ENCODE measurements at places on chromosomes 16 and 17.

- peaks cover 11% of the 10 kb centered on the region for H3K4me1 ChIP-seq
- H3K27ac ChIP-seq: no peak overlapping the region
- H3K36me3 ChIP-seq: peaks cover 3% of the 10 kb centered on the region
These were observed 5.0 kb downstream of the LITAF start for GRCh38 chr16:11581678-11582077.

GRCh38 chr16:48350736-48351135 lies 34.5 kb downstream of the SIAH1 start:
- H3K4me3 ChIP-seq: no peak overlapping the region
- no peak for DNase-seq
- no peak overlapping the region for H3K27ac ChIP-seq
- no peaks in the 10 kb centered on the region for H3K4me1 ChIP-seq
- H3K36me3 ChIP-seq: no peaks in the 10 kb centered on the region

GRCh38 chr16:12159028-12159427 lies 182.5 kb downstream of the SNX29 start:
- no peaks in the 10 kb centered on the region for H3K4me1 ChIP-seq
- H3K27me3 ChIP-seq: no peaks in the 10 kb centered on the region
- no peaks in the 10 kb centered on the region for H3K36me3 ChIP-seq
- H3K27ac ChIP-seq: no peak overlapping the region

GRCh38 chr16:23339787-23340186 lies 37.7 kb downstream of the SCNN1B start:
- no peak overlapping the region for H3K4me3 ChIP-seq
- DNase-seq: no peak

- no peaks in the 10 kb centered on the region for H3K27me3 ChIP-seq
- H3K4me3 ChIP-seq: no peak overlapping the region
- H3K27ac ChIP-seq: no peak overlapping the region
- no peak for DNase-seq
- no peaks in the 10 kb centered on the region for H3K36me3 ChIP-seq
- no peaks in the 10 kb centered on the region for H3K4me1 ChIP-seq
These were observed 62.8 kb downstream of the GRB7 start for GRCh38 chr17:39800540-39800939.

DNA sequence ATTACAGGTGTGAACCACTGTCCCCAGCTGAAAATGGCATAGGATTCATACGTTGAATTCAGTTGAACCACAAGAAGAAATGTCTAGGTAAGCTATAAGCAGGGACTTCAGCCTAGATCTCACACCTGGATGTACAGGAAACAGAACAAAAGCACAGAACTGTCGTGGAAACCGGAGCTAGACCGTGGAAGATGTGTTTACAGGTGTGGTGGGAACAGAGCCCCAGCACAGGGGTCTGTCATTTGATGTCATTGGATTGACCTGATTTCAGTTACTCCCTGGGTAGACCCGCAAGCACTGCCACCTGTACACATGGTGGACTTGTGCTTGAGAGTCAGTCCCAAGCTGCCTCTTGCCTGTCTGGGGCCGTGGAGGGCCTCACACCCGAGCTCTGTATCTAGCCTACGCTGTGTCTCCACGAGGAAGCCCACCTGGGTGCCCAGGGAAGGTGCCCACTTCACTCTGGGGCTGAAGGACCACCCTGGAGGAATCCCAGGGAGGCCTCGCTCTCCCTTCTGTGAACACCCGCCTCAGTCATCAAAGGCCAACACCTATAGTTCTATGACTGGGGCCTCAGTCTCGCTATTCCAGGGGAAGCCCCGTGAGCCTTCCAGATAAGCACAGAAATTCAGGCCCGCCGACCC lies 32.2 kb upstream of the MLKL start:
- no peak overlapping the region for H3K4me3 ChIP-seq
- no peak for DNase-seq
- no peaks in the 10 kb centered on the region for H3K36me3 ChIP-seq
- peaks cover 22% of the 10 kb centered on the region for H3K4me1 ChIP-seq

DNA sequence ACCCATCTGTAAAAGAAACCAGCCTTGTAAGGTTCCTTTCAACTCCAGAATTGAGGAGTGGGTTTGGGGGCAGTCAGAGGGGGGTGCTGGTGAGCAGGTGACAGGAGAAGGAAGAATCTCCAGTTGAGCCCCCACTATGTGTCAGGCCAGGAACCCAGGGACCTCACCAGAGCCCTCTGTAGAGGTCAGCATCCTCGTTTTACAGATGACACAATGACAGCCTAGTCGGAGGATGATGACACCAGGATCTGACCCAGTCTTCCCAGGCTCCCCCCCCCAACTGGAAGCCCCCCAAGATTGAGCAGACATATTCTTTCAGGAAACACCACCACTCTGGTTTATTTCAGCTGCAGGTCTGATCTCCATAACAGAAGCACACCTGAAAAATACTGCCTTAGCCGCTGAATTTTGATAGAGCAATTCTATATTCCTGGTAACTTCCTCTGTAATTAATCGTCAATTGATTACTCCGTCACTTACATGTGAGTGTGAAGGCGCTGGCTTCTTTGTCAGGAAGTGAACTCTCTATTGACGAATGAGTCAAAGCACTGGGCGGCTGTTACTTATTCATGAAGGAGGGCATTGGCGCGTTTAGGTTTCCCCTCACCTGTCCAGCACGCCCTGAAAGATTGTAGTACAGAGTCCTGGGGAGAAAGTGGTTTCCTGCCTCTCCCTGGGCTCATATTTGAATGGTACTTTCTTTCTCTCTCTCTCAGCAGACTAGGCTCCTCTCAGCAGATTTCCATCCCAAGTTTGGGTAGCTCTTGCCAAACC lies 21.2 kb downstream of the SOCS3 start:
- no peak overlapping the region for H3K4me3 ChIP-seq
- peaks cover 10% of the 10 kb centered on the region for H3K4me1 ChIP-seq
- H3K27ac ChIP-seq: no peak overlapping the region
- DNase-seq: no peak
- H3K36me3 ChIP-seq: no peaks in the 10 kb centered on the region

DNA sequence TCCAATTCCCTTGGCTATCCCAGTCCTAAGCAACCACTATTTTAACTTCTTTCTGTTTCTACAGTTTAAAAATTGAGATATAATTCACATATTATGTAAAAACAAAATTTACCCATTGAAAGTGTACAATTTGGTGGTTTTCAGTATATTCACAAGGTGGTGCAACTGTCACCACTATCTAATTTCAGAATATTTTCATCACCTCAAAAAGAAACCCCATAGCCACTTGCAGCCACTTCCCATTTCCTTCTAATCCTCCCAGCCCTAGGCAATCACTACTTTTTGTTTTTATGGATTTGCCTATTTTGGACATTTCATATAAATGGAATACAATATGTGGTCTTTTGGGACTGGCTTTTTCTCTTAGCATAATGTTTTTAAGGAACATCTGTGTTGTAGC lies 36.1 kb upstream of the NACA2 start:
- H3K27me3 ChIP-seq: no peaks in the 10 kb centered on the region
- no peak overlapping the region for H3K27ac ChIP-seq
- no peak for DNase-seq

GRCh38 chr17:49404361-49404760 lies 10.3 kb downstream of the PHB1 start:
- no peaks in the 10 kb centered on the region for H3K4me1 ChIP-seq
- H3K36me3 ChIP-seq: peaks cover 38% of the 10 kb centered on the region
- H3K4me3 ChIP-seq: no peak overlapping the region
- no peak for DNase-seq
- H3K27ac ChIP-seq: no peak overlapping the region

DNA sequence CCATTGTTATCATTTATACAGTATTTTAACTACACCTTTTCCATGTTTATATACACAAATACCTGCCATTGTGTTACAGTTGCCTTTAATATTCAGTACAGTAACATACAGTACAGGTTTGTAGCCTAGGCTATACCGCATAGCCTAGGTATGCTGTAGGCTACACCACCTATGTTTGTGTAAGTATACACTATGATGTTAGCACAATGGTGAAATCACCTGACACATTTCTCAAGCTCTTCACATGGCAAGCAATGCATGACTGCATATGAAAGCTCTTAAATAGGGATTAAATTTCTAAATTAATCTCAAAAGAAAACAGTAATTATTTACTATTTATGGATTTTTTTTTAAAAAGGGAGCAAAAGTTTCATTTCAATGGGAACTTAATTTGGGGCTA lies 12.0 kb downstream of the LRRC37B start:
- peaks cover 2% of the 10 kb centered on the region for H3K36me3 ChIP-seq
- no peak overlapping the region for H3K4me3 ChIP-seq
- H3K27me3 ChIP-seq: no peaks in the 10 kb centered on the region
- H3K27ac ChIP-seq: no peak overlapping the region
- H3K4me1 ChIP-seq: no peaks in the 10 kb centered on the region
- DNase-seq: no peak

DNA sequence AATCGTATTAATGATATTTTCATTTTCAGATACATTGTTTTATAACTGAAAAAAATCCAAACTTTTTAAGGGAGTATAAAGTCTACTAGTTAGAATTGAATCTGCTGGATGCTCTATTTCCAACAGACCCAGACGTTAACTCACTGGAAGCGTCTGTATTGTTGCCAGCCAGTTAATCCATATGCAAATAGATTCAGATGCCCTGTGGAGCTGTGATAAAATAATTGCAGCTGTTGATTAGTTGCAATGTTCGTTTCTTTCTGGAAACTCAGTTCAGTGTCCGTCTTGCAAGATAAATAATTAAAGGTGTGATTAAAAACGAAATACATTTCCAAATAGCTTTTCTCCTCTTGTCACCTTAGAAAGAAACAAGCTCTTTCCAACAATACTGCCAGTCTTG lies 5.1 kb upstream of the GNA13 start:
- H3K27me3 ChIP-seq: no peaks in the 10 kb centered on the region
- H3K4me3 ChIP-seq: no peak overlapping the region
- H3K4me1 ChIP-seq: peaks cover 1% of the 10 kb centered on the region

- H3K27me3 ChIP-seq: no peaks in the 10 kb centered on the region
- no peak overlapping the region for H3K4me3 ChIP-seq
- DNase-seq: no peak
- no peaks in the 10 kb centered on the region for H3K4me1 ChIP-seq
- no peaks in the 10 kb centered on the region for H3K36me3 ChIP-seq
These were observed 12.2 kb upstream of the RPH3AL start for GRCh38 chr17:364766-365165.

- no peak overlapping the region for H3K4me3 ChIP-seq
- DNase-seq: no peak
- no peak overlapping the region for H3K27ac ChIP-seq
These were observed 38.2 kb downstream of the HOXB1 start for GRCh38 chr17:48492401-48493298.

DNA sequence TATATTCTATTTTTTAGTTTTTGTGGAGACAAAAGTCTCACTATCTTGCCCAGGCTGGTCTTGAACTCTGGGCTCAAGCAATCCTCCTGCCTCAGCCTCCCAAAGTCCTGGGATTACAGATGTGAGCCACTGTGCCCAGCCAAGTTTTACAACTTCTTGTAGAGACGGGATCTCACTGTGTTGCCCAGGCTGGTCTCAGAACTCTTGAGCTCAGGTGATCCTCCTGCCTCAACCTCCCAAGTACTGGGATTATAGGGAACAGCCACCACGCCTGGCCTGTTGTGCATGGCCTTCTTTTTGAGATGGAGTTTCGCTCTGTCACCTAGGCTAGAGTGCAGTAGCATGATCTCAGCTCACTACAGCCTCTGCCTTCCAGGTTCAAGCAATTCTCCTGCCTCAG lies 6.2 kb upstream of the CENPT start:
- H3K27ac ChIP-seq: no peak overlapping the region
- H3K4me3 ChIP-seq: no peak overlapping the region
- H3K27me3 ChIP-seq: no peaks in the 10 kb centered on the region
- no peaks in the 10 kb centered on the region for H3K36me3 ChIP-seq

- peaks cover 2% of the 10 kb centered on the region for H3K4me1 ChIP-seq
- H3K36me3 ChIP-seq: peaks cover 3% of the 10 kb centered on the region
- no peaks in the 10 kb centered on the region for H3K27me3 ChIP-seq
- H3K4me3 ChIP-seq: no peak overlapping the region
These were observed 2.8 kb upstream of the ROGDI start for GRCh38 chr16:4805231-4805630.

GRCh38 chr16:66741950-66742808 lies 9.2 kb downstream of the DYNC1LI2 start:
- no peak overlapping the region for H3K4me3 ChIP-seq
- peaks cover 17% of the 10 kb centered on the region for H3K36me3 ChIP-seq
- no peak overlapping the region for H3K27ac ChIP-seq

GRCh38 chr16:56042416-56042815 lies 148.9 kb upstream of the GNAO1 start:
- H3K36me3 ChIP-seq: no peaks in the 10 kb centered on the region
- H3K27me3 ChIP-seq: no peaks in the 10 kb centered on the region
- H3K27ac ChIP-seq: no peak overlapping the region
- H3K4me1 ChIP-seq: no peaks in the 10 kb centered on the region
- DNase-seq: no peak
- H3K4me3 ChIP-seq: no peak overlapping the region

DNA sequence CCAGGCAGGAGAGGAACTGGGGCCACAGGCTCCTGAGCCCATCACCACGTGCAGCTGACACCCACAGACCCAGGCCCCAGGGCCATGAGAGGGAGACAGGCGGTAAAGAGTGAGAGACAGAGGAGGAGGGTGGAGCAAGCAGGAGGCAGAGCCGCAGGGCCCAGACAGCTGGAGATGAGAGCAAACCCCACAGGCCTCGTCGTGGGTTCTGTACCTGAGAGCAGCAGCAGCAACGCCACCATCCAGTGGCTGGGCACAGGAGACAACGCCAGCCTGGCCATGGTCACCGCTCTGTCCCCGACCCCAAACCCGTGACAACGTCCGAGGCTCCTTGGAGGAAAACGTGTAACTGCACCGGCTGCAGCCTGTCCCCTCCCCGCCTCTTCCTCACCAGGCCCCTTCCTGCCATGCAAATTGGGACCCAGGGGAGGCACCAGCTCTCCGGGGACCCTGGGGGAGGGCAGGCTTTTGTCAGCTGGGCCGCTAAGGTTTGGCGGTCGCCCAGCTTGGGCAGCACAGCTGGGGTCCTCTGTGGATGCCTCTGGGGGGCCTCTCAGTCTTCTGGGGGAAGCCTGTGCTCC lies at the start of gene CD79B:
TSS of gene CD79B (minus strand) at position 351 of the 581 bp plus-strand sequence. CDS start at position 281, 70 bp downstream.
- H3K4me3 ChIP-seq: no peak within 1 kb of the TSS
- H3K27me3 ChIP-seq: no peaks in the 10 kb centered on the region

GRCh38 chr17:7340179-7340578 lies 3.9 kb downstream of the ACAP1 start:
- H3K4me1 ChIP-seq: peaks cover 3% of the 10 kb centered on the region
- H3K27ac ChIP-seq: no peak overlapping the region
- no peak overlapping the region for H3K4me3 ChIP-seq

GRCh38 chr17:37541880-37542660 lies 52.4 kb downstream of the DUSP14 start:
- H3K4me1 ChIP-seq: no peaks in the 10 kb centered on the region
- H3K27me3 ChIP-seq: no peaks in the 10 kb centered on the region
- peaks cover 5% of the 10 kb centered on the region for H3K36me3 ChIP-seq
- H3K27ac ChIP-seq: no peak overlapping the region
- DNase-seq: no peak

GRCh38 chr17:72386619-72387237 lies 265.9 kb downstream of the SOX9 start:
- H3K27ac ChIP-seq: no peak overlapping the region
- H3K36me3 ChIP-seq: no peaks in the 10 kb centered on the region
- H3K4me3 ChIP-seq: no peak overlapping the region
- H3K4me1 ChIP-seq: peaks cover 7% of the 10 kb centered on the region
- H3K27me3 ChIP-seq: no peaks in the 10 kb centered on the region

Measured in iPS DF 6.9 (cell line).